ENCODE measurements at places on chromosomes 2 and 18.

DNA sequence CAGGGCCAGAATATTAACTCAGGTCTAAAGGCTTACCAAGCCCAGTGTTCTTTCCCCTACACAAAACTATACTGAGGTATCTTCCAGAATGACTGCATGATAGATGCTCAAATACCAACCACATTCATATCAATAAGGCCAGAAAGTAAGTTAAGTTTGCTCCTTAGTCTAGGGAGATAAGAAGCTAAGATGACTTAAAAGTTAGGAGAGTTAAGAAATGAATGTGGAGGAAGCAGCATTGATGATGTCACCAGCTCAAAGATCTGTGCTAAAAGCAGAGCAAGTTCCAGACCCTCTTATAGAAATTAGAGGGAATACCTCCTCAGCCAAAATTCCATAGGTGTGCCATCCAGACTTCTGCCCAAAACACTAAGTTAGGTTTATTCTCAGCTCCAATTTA, 6.1 kb downstream of the PPP4R1 start:
- DNase-seq: no peak

- no peak for DNase-seq
These were observed 6.9 kb upstream of the STAT1 start for GRCh38 chr2:191020742-191021381.

GRCh38 chr2:17149945-17150344, 368.3 kb downstream of the RAD51AP2 start:
- no peak for DNase-seq

- no peak for DNase-seq
These were observed 149.7 kb downstream of the DCC start for GRCh38 chr18:52489396-52490306.
